ENCODE measurements at places on chromosomes 5 and 9. TPM values are rescaled to one million over a fixed set of nuclear protein-coding genes. Genes with fewer than 3 reads are reported as not detected.
A peak's percentile ranks its signal among the peaks of the same experiment; 100 is the strongest.

GRCh38 chr5:119537704-119538103 lies 85.4 kb downstream of the HSD17B4 start:
- no peak overlapping the region for H3K4me3 ChIP-seq
- no peak overlapping the region for H3K27ac ChIP-seq
- peaks cover 14% of the 10 kb centered on the region for H3K36me3 ChIP-seq
- DNase-seq: no peak
- H3K4me1 ChIP-seq: peaks cover 2% of the 10 kb centered on the region
- H3K27me3 ChIP-seq: no peaks in the 10 kb centered on the region

DNA sequence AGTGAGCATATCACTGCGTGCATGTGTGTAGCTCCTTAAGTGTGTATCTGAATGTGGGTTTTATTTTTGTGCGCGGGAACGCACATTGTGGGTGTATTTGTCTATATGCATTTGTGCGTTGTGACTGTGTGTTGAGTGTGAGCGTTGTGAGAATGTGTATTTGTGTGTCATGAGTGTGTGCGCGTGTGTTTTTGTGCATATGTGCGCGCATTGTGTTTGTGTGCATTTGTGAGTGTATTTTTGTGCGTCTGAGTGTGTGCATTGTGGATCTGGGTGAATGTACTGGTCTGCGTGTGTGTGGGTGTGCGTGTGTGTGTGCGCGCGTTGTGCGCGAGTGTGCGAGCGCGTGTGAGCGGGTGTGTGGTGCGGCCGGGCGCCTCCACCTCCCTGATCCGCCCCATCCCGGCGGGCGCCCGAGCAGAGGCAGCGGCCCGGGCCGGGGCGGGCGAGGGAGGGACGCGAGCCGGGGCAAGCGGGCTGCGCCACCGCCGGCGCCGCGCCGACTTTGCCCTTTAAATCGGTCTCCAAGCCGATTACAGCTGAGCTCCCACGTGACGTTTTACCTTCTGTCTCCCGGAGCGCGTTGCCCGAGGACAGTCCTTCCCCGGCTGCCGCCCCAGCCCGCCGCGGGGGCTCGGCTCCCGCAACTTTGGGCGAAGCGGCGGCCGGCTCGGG lies at the start of gene RASGRF2:
TSS of gene RASGRF2 (plus strand) at position 596 of the 675 bp plus-strand sequence. CDS start 376 bp downstream, outside the sequence.
- H3K36me3 ChIP-seq: peaks cover 12% of the 10 kb centered on the region
- H3K27me3 ChIP-seq: peaks cover 14% of the 10 kb centered on the region
- H3K4me3 ChIP-seq: peak within 1 kb of the TSS; percentile 96

DNA sequence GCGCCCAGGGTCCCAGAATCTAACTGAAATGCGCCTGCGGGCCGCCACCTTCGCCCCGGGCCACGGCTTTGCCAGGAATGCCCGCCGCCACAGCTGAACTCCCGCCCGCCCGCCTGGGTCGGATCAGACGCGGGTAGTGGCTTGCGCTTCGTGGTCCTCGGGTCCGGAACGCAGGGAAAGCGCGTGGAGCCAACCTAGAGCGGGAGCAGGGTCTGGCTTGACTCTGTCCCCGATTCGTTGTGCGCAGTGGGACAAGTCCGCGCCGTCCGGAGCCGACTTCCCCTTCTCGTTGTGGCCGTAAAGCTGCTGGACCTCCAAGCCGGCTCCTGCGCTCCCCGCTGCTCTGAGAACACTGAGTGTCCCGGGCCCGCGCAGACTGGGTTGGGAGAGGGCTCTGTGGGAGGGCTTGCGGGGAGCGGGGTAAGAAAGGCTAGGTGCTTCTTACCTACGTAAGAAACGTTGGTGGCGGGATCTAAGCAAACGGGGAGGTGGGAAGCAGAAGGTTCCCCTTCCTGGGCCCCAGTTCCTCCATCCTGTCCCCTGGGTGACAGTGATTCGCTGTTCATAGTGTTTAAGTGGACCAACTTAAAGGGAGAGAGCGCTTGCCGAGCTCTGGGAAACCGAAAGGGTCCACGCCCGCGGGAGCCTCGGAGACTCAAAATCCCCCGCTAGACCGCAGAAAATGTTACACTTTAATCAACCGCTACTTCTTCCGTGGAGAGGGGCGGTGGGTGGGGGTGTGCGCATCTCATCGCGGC lies 4.4 kb upstream of the FOXE1 start:
- no peak overlapping the region for H3K27ac ChIP-seq
- DNase-seq: no peak
- peaks cover 2% of the 10 kb centered on the region for H3K4me1 ChIP-seq
- H3K36me3 ChIP-seq: no peaks in the 10 kb centered on the region
- no peak overlapping the region for H3K4me3 ChIP-seq

GRCh38 chr5:138911441-138911840 lies 36.3 kb upstream of the LRRTM2 start:
- no peaks in the 10 kb centered on the region for H3K27me3 ChIP-seq
- H3K27ac ChIP-seq: no peak overlapping the region
- no peak overlapping the region for H3K4me3 ChIP-seq
- peaks cover 4% of the 10 kb centered on the region for H3K4me1 ChIP-seq
- peaks cover 14% of the 10 kb centered on the region for H3K36me3 ChIP-seq
- no peak for DNase-seq

GRCh38 chr9:2271426-2271825 lies 256.3 kb downstream of the SMARCA2 start:
- H3K4me3 ChIP-seq: no peak overlapping the region
- H3K27ac ChIP-seq: no peak overlapping the region
- no peak for DNase-seq
- no peaks in the 10 kb centered on the region for H3K36me3 ChIP-seq
- no peaks in the 10 kb centered on the region for H3K4me1 ChIP-seq

- H3K4me3 ChIP-seq: no peak overlapping the region
- no peaks in the 10 kb centered on the region for H3K4me1 ChIP-seq
- H3K36me3 ChIP-seq: no peaks in the 10 kb centered on the region
- DNase-seq: no peak
These were observed 67.2 kb downstream of the KCTD16 start for GRCh38 chr5:144237851-144238250.

DNA sequence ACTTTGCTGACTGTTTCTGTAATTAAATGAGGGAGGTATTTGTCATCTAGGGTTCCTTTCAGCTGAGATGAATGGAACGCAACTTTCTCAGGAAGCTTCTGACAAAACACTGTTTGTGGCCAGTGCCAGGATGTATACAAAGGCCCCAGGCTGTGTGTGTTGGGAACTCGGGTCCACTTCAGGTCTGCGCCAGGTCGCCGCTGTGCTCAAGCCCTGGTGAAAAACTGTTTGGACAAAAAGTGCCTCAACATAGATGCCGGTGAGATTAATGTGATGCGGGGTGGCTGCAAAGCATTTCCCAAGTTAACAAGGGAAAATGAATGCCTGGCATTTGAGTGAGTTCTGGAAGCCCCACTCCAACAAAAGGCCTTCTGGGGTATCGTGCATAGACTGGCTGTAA lies 156.4 kb downstream of the GABBR2 start:
- no peaks in the 10 kb centered on the region for H3K4me1 ChIP-seq
- no peaks in the 10 kb centered on the region for H3K36me3 ChIP-seq
- no peak overlapping the region for H3K4me3 ChIP-seq
- H3K27ac ChIP-seq: no peak overlapping the region
- peaks cover 22% of the 10 kb centered on the region for H3K27me3 ChIP-seq

- no peaks in the 10 kb centered on the region for H3K4me1 ChIP-seq
- H3K36me3 ChIP-seq: peaks cover 6% of the 10 kb centered on the region
- H3K27ac ChIP-seq: no peak within 1 kb of the TSS
- no peak within 1 kb of the TSS for H3K4me3 ChIP-seq
These were observed at the start of gene EDIL3 for GRCh38 chr5:84384604-84385575. TSS of gene EDIL3 (minus strand) at chr5:84384880. CDS start at chr5:84384374, 506 bp downstream.

DNA sequence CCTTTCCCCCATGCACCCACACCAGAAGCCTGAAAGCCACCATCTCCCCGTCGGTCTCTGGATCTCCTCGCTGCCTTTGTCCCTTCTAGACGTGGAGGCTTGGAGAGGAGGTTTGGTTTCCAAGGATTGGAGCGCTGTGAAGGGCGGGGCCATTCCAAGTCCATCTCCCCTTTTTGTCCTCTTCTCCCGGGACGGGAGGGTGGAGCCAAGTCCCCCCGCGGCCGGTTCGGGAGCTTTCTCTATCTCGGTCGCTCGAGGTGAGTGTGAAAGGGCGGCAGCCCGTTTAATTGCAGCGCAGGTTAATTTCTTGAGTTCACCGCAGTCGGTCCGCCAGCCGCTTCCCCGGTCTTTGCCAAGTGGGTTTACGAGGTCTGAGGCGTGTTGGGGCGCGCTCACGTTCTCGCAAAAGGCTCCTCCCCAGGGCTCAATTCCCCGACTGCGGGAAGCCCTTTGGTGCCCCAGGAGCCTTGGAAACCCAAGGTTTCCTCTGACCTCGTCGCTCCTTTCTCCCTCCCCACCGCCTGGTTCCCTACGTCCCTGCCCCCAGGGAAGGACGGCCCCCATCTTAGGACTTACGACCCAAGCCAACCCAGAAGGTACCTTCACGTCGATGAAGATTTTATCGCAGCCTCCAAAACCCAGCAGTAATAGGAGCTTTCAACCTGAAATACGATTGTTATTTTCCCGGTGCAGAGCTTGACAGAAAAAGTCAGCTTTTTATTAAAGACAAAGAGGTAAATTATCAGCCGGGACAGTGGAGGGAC lies 2.8 kb upstream of the ZNF462 start:
- H3K27me3 ChIP-seq: peaks cover 53% of the 10 kb centered on the region
- no peak for DNase-seq
- peaks cover 26% of the 10 kb centered on the region for H3K4me1 ChIP-seq
- H3K36me3 ChIP-seq: peaks cover 19% of the 10 kb centered on the region
- H3K27ac ChIP-seq: no peak overlapping the region
- H3K4me3 ChIP-seq: peak overlapping the region; percentile 60

- no peak overlapping the region for H3K27ac ChIP-seq
- H3K4me3 ChIP-seq: no peak overlapping the region
- DNase-seq: no peak
- no peaks in the 10 kb centered on the region for H3K36me3 ChIP-seq
- no peaks in the 10 kb centered on the region for H3K4me1 ChIP-seq
These were observed 50.6 kb upstream of the UBTD2 start for GRCh38 chr5:172334196-172334595.

GRCh38 chr9:17863924-17864323 lies 285.1 kb downstream of the SH3GL2 start:
- H3K36me3 ChIP-seq: no peaks in the 10 kb centered on the region
- no peak for DNase-seq
- H3K27me3 ChIP-seq: no peaks in the 10 kb centered on the region
- no peak overlapping the region for H3K4me3 ChIP-seq
- H3K4me1 ChIP-seq: no peaks in the 10 kb centered on the region
- H3K27ac ChIP-seq: no peak overlapping the region

GRCh38 chr5:40578501-40579451 lies 100.9 kb upstream of the PTGER4 start:
- peaks cover 9% of the 10 kb centered on the region for H3K36me3 ChIP-seq
- H3K27me3 ChIP-seq: no peaks in the 10 kb centered on the region
- peak overlapping the region; percentile 69 for H3K27ac ChIP-seq
- peak overlapping the region; percentile 79 for H3K4me3 ChIP-seq

DNA sequence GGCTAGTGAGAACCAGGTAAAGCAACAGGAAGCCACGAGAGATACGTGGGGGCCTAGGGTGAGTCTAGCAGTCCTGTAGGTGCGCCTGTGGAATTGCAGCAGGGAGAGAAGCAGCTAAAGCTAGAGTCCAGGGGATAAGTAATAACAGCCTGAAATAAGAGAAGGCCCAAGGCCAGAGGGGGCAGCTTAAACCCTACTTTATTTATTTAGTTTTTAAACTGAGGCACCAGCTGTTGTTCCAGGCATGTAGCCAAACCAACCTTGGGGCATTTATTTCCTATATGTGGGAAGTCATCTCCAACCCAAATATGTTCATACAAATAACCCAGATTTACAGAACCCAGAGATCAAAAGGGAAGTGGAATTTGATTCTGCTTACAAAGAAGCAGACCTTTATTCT lies 93.5 kb downstream of the GLDC start:
- no peaks in the 10 kb centered on the region for H3K36me3 ChIP-seq
- no peaks in the 10 kb centered on the region for H3K27me3 ChIP-seq
- DNase-seq: no peak
- H3K4me1 ChIP-seq: no peaks in the 10 kb centered on the region
- H3K27ac ChIP-seq: no peak overlapping the region

DNA sequence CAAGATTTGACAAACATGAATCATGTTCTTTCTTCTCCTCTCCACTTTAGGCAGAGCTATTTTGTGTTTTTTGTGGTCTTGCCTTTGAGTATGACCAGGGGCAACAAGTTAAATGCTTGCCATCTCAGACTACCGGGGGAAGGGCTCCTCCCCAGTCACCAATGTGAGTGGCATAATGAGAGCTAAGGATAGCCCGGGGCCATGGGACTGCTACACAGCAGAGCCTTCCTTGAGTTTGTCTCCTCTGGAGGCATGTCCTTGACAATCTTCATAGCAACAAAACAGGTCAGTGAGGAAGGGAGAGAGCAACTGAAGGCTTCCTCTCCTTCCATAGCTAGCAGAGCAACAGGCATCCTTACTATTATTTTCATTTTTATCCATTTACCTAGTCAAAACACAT lies 299.3 kb downstream of the ENC1 start:
- no peak overlapping the region for H3K27ac ChIP-seq
- H3K4me1 ChIP-seq: no peaks in the 10 kb centered on the region
- DNase-seq: no peak
- no peaks in the 10 kb centered on the region for H3K36me3 ChIP-seq
- no peak overlapping the region for H3K4me3 ChIP-seq
- H3K27me3 ChIP-seq: peaks cover 51% of the 10 kb centered on the region

GRCh38 chr9:137797206-137798120 lies 80.1 kb upstream of the CACNA1B start:
- no peak overlapping the region for H3K4me3 ChIP-seq
- DNase-seq: no peak
- H3K4me1 ChIP-seq: peaks cover 8% of the 10 kb centered on the region
- H3K36me3 ChIP-seq: peaks cover 16% of the 10 kb centered on the region
- H3K27ac ChIP-seq: no peak overlapping the region
- H3K27me3 ChIP-seq: no peaks in the 10 kb centered on the region

GRCh38 chr5:173554038-173554955 lies 62.2 kb downstream of the BOD1 start:
- DNase-seq: no peak
- H3K36me3 ChIP-seq: no peaks in the 10 kb centered on the region
- H3K27me3 ChIP-seq: peaks cover 9% of the 10 kb centered on the region
- no peak overlapping the region for H3K27ac ChIP-seq
- no peak overlapping the region for H3K4me3 ChIP-seq

DNA sequence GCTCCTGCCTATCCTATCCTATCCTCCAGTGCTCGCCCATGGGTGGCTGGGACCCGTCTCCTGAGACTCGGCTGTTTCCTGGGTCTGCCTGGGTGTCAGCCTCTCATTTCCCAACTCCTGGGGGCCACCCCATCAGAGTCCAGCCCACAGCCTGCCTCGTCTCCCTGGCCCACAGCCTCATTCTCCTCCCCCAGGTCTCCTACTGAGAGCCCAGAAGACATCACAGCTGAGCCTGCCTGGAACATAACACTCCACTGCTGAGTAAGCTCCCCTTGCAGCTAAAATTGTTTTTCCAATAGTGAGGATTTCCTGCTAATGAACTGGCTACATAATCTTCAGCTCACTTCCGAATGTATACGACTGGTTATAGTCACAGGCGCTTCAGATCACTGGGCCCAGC lies 95.3 kb downstream of the TTLL11 start:
- no peaks in the 10 kb centered on the region for H3K36me3 ChIP-seq
- H3K4me1 ChIP-seq: no peaks in the 10 kb centered on the region
- H3K27me3 ChIP-seq: no peaks in the 10 kb centered on the region
- H3K4me3 ChIP-seq: no peak overlapping the region
- H3K27ac ChIP-seq: no peak overlapping the region

PTCH1 gene
- 15.2 TPM for total RNA-seq

CARD6 gene
- total RNA-seq: 3.7 TPM

LMX1B gene
- total RNA-seq: not detected

ARHGEF37 gene
- total RNA-seq: not detected

C9 gene
- total RNA-seq: not detected

PCDHA6 gene
- total RNA-seq: not detected

TNFAIP8 gene
- 333 TPM for total RNA-seq

SLC6A19 gene
- not detected for total RNA-seq

MLANA gene
- not detected for total RNA-seq

TRIM32 gene
- 13.6 TPM for total RNA-seq

TLX3 gene
- not detected for total RNA-seq
